ENCODE measurements at places on chromosomes 5 and 9.

DNA sequence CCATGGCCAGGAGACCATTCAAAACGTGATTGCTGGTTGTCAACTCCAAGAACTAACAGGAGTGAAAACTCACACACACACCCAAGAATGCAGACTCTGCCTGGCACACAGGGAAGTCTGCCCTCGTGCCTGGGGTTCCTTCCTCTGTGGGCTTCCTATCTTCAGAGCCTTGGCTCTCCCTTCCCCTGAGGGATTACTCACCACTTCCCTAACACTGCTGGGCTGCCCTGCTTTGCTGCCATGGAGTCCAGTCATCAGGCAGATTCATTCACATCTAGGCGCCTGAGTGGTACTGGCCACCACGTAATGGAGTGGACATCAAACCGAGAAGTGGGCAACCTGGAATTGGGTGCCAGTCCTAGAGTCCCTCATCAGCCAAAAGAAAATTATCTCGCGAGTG is 76.4 kb upstream of the PRSS3 start:
- DNase-seq, result no peak

GRCh38 chr9:95385521-95385920 is 68.0 kb upstream of the FANCC start:
- DNase-seq, result no peak

DNA sequence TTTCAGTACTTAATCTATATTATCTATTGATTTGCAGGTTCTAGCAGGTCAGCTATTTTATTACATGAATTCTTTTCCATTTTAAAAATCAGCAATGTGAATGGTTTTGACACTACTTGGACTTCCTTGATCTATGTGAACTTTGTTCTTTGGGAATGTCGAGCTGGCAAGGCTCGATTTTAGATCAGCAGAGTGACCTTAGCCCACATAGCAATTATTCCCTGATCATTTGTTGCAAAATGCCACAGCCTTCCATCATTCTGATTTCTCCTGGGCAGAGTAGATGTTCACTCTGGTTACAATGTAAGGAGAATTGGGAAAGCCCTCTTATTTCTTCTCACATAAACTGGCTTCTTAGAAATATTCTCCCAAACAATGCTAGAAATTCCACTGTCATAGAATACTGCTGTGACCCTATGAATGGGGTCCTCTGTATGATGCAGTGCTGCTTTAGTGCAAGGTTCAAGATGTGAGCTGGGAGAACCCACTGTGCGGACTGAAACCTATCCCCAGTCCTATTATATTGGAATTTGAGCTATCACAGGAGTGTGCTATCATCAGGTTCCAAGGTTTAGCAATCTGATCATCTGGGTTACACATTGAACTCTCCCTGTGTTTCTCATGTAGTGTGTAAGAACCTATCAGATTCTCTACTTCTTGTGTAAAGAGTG is 15.7 kb upstream of the GDA start:
- no peak for DNase-seq

- no peak for DNase-seq
Observed at GRCh38 chr5:103407402-103407801, 148.8 kb downstream of the MACIR start.

- no peak for DNase-seq
Observed at GRCh38 chr5:126139086-126139485, 284.1 kb upstream of the GRAMD2B start.

GRCh38 chr9:107750741-107751566 is 261.4 kb upstream of the KLF4 start:
- peak; percentile 19 for DNase-seq

DNA sequence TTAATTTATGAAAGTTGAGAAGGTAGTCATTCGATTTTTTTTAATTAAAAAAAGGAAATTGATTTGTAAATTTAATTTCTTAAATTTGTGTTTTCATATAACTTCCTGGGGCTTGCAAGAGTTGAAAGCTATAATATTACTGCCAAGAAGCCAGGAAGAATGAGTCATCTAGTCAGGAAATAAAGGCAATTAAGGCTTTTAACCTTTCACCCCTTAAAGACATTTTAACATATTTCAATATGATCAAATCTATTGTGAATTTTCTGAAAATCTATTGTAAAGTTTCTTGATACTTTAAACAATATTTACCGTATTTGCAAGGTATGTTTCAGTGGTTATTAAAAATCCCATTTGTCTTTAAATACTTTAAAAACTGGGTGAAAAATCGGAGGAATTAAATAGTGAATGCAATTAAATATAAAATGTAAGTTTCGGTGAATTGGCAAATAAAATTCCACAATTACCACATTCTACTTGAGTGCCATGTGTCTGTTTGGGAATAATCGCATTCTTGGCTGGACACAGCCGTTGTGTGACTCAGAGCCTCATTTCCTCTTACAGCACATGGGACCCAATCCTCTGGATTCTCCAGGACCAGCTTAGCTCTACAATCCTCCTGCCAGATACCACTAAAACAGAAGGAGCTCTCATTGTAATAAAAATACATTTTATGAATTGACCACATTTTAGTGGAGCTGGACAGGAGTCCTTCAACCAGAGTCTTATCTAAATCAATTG is 310.7 kb downstream of the HCN1 start:
- DNase-seq, result no peak

GRCh38 chr9:137000177-137000930 is 4.0 kb upstream of the CLIC3 start:
- no peak for DNase-seq

- DNase-seq, result no peak
Observed at GRCh38 chr5:1707467-1707866, 92.2 kb downstream of the MRPL36 start.

GRCh38 chr5:1207555-1207954 is 6.2 kb downstream of the SLC6A19 start:
- DNase-seq, result no peak

DNA sequence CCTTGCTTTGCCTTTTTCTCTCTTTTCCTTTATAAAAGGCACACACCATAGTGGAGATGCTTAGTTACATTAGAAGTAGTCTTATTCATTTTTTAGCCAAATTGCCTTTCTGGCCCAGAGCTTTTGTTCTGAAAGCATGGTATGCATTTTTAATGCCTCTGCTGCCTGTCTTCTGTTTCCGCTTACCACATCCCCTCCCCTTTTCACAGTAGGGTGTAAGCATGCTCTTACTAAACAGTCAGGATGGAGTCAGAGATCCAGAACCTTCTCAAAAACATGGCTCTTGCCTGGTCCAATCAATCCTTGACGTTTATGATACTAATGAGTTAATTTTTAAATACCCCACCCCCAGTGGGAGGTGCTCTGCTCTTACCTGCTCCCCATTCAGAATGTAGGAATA is 22.5 kb downstream of the PPP3R2 start:
- no peak for DNase-seq

DNA sequence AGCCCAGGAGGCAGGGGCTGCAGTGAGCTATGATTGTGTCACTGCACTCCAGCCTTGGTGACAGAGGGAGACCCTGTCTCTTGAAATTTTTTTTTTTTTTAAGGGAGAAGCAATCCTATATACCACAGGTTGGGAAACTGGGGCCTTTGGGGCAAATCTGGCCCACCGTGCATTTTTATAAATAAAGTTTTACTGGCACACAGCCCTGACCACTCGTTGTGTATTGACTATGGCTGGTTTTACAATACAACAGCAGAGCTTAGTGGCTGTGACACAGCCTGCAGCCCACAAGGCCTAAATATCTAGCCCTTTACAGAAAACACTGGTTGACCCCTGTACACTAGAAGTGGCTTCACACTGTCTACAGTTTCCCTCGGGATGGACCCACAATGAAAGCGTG is 58.0 kb downstream of the SECISBP2 start:
- DNase-seq, result no peak

DNA sequence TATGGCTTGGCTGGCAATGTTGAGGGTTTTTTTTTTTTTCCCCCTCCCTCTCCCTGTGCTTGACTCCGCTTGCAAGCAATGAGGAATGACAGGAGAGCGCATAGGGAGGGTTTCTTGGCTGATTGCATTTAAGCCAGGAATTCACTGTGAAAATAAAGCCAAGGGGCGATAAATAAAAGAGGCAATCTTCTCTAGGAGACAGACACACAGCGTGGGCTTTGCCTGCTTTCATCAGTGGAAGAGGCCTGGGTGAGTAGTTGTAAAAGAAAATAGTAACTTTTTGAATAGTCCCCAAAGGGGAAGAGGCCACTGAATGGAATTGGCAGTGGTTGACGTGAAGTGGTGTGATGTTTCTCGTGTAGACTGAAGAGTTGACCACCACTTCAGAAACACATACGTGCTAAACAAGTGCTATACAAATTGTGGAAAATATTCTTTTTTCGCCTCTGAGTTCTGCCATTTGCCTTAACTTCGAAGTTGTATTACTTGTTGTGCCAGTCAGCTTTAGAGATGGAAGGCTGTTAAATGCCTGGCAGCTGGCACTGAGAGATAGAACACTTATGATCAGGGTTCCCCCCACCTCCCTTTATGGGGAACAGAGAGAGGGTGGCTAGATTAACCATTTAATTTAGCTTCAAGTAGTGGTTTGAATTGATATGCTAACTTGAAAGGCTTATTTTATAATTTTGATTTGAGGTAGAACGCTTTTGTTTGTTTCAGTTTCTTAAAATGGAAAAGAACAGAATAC is 3.0 kb downstream of the ZSWIM6 start:
- DNase-seq, result no peak

GRCh38 chr9:98962181-98962560 is 18.5 kb downstream of the COL15A1 start:
- no peak for DNase-seq

DNA sequence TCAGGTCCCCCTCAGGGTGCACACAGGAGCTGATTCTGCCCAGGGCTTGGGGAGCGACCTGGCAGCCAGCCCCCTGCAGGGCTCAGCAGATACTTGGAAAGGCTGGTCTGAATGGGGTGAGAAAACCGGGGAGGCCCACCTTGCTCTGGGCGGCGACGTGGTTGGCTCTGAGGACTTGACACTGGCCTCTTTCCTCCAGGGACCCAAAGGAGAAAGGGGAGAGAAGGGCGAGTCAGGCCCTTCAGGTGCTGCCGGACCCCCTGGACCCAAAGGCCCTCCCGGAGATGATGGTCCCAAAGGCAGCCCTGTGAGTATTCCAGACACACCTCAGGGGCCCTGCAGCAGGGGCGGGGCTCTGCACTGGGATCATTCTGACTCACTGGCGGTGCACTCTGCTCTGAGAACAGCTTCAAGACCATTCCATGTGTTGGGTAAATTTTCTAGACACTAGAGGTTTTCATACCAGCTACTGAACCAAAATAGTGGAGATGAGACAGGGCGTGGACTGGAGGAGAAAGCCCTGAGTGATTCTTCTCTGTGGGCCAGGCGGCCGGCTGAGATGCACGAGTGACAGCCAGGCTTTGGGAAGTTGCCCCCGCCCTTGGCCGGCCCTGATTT is 65.9 kb upstream of the FCN2 start:
- DNase-seq, result no peak

GRCh38 chr5:141382469-141383294 is at the start of gene PCDHGA7:
Gene PCDHGA7, plus strand, starts transcription at chr5:141382742. Its CDS starts 158 bp downstream, at chr5:141382900.
- no peak for DNase-seq

GRCh38 chr5:149017636-149018035 is 45.2 kb downstream of the SH3TC2 start:
- DNase-seq, result no peak

DNA sequence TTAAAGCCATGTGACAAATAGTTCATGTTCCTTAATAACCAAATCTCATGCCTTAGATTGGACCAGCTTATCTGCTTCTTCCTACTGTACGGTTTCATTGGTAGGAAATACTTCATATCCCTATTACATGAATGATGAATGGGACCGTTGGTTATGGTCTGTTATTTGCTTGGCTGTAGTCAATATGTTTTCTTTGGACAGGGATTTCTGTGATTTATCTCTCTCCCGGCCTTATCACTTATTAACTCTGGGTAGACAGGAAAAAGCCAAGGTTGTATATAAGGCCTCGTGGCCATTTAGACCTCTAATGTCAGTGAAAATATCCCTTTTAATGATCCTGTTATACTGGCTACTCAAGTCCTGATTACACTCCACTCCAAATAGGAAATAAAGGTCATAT is 330.6 kb downstream of the EBF1 start:
- no peak for DNase-seq
